ELR (cell line): ENCODE measurements at places on chromosomes 6 and 20.

DNA sequence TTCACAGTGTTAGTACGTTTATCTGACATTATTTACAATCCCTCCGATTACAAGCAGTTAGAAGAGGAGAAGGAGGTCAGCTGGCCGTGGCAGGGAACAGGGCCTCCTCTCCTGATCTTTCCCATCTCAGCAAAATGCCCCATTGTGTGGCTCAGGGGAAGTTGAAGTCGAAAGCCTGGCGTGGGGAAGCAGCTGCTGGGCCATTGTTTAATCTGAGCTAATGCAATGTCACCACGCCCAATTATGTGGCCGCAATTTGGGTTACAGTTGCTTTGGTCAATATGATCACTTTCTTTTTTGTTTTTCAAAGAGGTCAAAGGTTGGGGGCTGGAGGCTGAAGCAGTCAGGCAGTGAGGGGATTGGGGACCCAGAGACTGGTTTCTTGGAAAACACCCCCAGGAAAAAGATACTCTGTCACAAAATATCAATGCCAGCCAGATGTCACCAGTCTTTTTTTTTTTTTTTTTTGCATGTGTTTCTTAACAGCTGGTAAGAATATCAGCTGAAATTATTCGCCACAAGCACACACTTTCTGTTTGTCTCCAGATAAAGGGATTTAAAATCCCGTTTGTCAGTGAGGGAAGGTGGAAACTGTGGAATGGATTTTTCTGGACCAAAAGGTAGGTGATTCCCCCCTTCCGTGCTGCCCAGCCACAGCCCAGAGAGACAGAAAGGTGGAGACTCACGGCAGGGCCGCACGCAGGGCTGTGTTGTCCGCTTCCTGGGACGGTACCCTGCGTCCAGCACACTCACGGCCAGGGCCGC lies 24.6 kb downstream of the DLL1 start:
- DNase-seq = no peak

DNA sequence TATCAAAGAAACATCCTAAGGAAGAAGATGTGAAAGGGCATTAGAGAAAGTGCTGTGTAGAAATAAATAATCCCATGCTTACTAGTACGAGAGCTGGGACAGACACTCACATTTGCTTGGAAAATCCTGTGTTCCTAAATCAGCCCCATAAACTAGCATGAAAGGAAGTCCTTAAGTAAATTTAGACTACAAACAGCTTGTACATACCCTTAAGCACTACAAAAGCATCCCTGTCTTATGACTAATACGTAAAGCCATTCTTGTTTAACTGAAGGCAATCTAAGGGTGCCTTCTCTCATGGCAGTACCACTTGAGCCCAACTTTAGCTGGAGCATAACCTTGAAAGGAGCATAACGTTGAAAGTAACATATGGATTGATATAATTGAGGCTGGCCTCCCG lies 15.4 kb upstream of the FOXQ1 start:
- DNase-seq = peak; percentile 74

DNA sequence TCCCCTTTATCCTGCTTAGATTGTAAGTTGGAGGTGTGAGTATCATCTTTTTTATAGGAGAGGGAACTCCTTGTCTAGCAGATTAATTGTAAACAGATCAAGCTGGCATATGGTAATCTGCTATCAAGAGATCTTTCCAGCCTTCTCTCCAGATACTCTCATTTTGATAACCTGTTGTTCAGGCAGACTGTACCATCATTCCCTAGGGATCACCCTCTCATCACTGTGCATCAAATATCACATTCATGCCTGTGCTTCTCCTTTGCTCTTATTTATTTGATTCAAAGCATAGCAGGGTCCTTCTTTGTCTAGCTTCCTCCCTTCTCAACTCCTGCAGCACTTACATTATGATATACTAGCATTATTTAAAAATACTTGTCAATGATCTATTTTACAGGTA lies 73.8 kb downstream of the LRRC1 start:
- no peak for DNase-seq

GRCh38 chr20:4066551-4066950 lies 51.2 kb upstream of the RNF24 start:
- no peak for DNase-seq

GRCh38 chr6:105774247-105774646 lies 311.9 kb upstream of the PRDM1 start:
- no peak for DNase-seq

DNA sequence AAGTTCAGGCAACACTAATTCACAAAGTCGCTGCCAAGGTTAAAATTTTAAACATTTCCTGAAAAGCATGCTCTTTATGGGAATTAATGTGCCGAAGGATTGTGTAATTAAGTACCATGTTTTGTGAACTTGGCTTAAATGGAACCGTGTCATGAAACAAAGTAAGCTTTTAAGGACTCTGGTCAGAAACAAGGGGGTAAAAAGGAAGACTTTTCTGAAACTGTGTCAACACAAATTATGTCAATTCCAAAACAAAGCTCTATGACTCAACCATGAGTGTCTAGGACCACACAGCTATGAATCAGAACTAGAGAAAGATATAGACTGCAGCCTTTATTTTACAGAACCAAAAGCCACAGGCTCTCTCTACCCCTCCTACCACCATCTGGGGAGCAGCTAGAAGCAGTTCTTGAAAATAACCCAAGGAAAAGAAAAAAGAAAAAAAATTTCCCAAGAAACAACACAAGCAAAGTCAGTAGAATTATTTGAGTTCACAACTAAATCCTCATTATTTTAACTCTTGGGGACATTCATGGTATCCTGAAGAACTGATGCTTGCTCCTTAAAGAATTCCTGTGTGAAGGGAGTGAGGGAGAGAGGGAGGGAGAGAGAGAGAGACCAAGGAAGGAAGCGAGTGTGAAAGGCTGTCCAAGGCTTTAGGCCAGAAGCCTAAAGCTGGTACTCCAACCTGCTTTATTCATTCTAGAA lies 81.9 kb downstream of the ZMYND8 start:
- peak; percentile 98 for DNase-seq

GRCh38 chr20:38723017-38723847 lies 1.1 kb upstream of the SLC32A1 start:
- DNase-seq = peak; percentile 35

- DNase-seq = no peak
Measured at GRCh38 chr20:53839423-53840176, 230.8 kb downstream of the BCAS1 start.

GRCh38 chr6:104969108-104969507 lies 12.2 kb downstream of the LIN28B start:
- no peak for DNase-seq

DNA sequence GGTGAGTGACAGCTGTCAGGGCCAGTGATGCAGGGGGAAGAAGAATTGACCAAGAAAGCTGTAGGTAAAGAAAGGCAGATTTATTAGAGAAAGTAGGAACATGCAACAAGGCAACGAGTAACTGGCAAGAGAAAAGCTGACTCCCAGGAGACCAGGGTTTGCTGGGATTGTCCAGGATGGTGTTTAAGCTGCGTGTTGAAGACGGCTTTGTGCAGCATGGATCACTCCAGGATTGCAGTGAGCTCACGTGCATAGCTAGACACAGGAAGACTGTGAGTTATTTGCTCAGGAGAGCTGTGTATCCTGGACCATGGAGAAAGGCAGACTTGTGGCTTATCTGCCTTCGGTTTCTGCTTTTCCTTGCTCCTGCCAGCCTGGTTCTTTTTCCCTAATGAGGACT lies 87.6 kb downstream of the TTLL2 start:
- DNase-seq = no peak

DNA sequence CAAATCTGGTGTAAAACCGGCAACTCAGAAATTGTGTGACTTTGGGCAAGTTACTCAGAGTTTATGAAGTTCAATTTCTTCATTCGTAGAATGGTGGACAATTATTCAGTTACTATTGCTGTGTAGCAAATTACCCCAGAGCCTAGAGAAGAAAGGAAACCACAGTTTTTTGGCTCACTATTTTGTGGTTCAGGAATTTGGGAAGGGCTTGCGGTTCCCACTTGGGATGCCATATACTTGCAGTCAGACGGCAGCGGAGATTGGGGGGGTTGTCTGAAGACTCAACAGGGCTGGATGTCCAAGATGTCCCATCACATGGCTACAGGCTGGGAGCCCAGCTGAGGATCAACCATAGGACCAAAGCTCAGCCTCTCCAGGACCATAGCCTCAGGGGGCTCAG lies 108.1 kb downstream of the PCSK2 start:
- DNase-seq = no peak

GRCh38 chr6:154039231-154039842 lies at the start of gene OPRM1:
Gene OPRM1 (plus strand): TSS chr6:154039240. CDS start chr6:154039545, 305 bp downstream.
- DNase-seq = peak; percentile 13

DNA sequence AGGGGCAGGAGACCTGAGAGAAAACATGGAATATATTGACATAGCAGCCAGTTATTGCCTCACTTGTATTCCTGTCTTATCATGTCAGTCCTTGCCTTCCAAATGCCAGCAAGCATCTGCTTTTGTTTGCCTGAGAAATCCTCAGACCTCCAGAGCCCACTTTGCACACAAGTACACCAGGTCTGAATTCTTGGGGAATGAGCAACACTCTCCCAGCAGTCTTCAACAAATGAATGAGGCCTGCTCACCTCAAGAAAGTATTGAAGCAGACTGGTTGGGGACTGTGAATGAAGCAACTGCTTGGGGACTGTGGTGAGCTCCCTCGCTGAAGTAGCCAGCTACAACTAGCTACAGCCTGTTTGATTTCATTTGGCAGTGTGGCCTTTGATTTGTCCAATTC lies 172.8 kb upstream of the SPTLC3 start:
- no peak for DNase-seq

GRCh38 chr6:45256697-45257695 lies 71.1 kb upstream of the RUNX2 start:
- no peak for DNase-seq

- peak; percentile 26 for DNase-seq
Measured at GRCh38 chr20:63463400-63464288, 8.8 kb downstream of the KCNQ2 start.

- no peak for DNase-seq
Measured at GRCh38 chr6:54307439-54307910, 766 bp upstream of the TINAG start.

GRCh38 chr6:126546541-126547120 lies 206.7 kb downstream of the CENPW start:
- no peak for DNase-seq
